Thoracic aorta (tissue), 2 donors: ENCODE measurements at places on chromosomes 5 and 9.

- H3K4me3 ChIP-seq, result no peak overlapping the region
- DNase-seq, result no peak
- no peaks in the 10 kb centered on the region for H3K4me1 ChIP-seq
- H3K27ac ChIP-seq, result no peak overlapping the region
- no peaks in the 10 kb centered on the region for H3K27me3 ChIP-seq
Measured at GRCh38 chr5:5326115-5326758, 96.2 kb upstream of the ICE1 start.

GRCh38 chr5:135205632-135206349, 171.8 kb upstream of the PITX1 start:
- no peak for DNase-seq
- H3K36me3 ChIP-seq, result no peaks in the 10 kb centered on the region
- peaks cover 19% of the 10 kb centered on the region for H3K4me1 ChIP-seq
- H3K4me3 ChIP-seq, result no peak overlapping the region
- no peaks in the 10 kb centered on the region for H3K27me3 ChIP-seq

DNA sequence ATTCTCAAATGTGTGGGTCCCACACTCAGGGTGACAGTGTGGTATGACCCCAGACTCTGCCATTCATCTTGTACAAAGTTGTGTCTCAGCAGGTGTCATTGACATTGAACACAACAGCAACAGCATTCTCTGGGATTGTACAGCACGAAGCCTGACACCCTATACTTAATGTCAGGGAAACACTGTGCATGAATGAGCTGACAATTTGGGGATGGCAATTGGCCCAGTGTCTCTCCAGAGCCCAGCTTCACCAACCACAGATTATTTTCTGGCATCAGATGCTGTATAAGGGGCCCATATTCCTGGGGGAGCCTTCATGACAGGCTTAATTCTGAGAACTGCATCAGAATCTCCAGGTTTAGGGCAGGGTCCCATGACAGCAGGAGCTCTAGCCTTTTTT, 143.2 kb downstream of the GCNT1 start:
- H3K4me1 ChIP-seq, result no peaks in the 10 kb centered on the region
- H3K4me3 ChIP-seq, result no peak overlapping the region
- no peak overlapping the region for H3K27ac ChIP-seq
- no peak for DNase-seq
- H3K36me3 ChIP-seq, result no peaks in the 10 kb centered on the region

DNA sequence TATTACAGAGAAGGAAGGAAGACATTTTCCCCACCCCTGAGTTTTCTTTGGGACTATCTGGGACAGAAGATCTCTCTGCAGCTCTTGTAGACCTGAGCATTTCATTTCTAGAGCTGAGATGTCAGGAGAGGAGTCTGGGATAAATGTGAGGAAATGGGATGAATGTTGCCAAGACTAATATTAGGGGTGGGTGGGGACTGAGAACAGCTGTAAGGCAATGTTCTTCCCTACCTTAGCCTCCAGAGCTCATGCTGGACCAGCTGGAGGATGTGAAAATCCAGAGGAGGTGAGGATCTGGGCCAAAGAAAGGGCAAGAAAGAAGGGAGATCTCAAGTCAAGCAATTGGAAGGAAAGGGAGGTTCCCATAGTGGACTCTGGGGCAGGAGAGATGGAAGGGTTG, 23.1 kb upstream of the FOXD1 start:
- H3K27me3 ChIP-seq, result no peaks in the 10 kb centered on the region
- H3K27ac ChIP-seq, result no peak overlapping the region
- no peaks in the 10 kb centered on the region for H3K4me1 ChIP-seq
- no peaks in the 10 kb centered on the region for H3K36me3 ChIP-seq

DNA sequence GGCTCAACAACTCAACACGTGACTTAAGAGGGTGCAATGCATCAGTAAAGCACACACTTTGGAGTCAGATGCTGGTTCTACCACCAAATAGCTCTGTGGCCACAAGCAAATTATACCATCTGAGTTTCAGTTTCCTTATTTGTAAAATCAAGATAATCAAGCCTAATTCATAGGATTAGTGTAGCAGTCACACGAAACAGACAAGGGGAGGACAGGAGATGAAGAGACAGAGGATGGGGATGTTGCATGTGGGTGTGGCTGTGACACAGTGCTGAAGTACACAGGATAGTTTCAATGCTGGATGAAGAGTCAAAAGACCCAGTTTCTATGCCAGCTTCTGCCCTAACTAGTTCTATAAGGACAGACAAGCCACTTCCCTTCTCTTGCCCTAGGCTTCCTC, 60.2 kb downstream of the SPOCK1 start:
- H3K4me3 ChIP-seq, result no peak overlapping the region
- DNase-seq, result no peak
- no peaks in the 10 kb centered on the region for H3K36me3 ChIP-seq
- H3K27ac ChIP-seq, result no peak overlapping the region

GRCh38 chr5:168424594-168425323, 61.5 kb upstream of the RARS1 start:
- no peak overlapping the region for H3K4me3 ChIP-seq
- no peaks in the 10 kb centered on the region for H3K4me1 ChIP-seq
- H3K36me3 ChIP-seq, result no peaks in the 10 kb centered on the region
- no peak for DNase-seq

DNA sequence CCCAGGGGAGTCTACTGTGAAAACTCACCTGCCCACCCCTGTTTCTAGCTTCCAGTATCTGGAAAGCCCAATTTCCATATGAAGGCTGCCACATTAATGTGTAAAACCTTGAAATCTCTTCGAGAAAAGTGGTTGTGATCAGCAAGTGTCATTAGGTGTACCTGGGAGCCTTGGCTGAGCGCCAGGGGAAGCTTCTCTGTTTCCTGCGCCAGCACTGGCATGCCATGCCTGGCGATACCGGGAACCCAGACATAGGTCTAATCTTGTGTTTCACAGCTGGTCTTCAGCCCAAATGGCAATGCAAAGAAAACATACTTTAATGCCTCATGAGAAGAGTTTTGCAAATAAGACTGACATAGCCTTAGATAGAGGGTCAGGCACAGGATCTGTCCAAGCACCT, 101.6 kb downstream of the TENT4A start:
- no peaks in the 10 kb centered on the region for H3K36me3 ChIP-seq
- H3K4me1 ChIP-seq, result peaks cover 11% of the 10 kb centered on the region
- H3K27me3 ChIP-seq, result no peaks in the 10 kb centered on the region
- H3K27ac ChIP-seq, result no peak overlapping the region
- no peak for DNase-seq

DNA sequence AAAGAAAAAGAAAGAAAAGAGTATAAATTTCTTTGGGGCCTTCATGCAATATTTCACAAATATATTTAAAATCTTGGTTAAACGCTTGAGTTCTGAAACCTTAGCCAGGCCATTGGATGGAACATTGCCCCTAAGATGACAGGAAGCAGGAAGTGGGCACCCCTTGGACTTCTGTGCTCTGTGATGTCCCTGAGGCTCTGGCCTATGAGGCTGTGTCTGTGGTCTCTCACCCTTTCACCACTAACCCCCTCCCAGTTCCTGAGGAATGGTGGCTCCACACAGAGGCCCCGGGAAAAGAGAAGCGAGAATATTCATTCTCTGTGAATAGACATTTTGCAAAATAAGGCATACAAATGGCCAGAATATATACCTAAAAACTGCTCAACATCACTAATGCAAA, 320.5 kb upstream of the PANK3 start:
- no peaks in the 10 kb centered on the region for H3K4me1 ChIP-seq
- H3K27me3 ChIP-seq, result no peaks in the 10 kb centered on the region
- no peak overlapping the region for H3K27ac ChIP-seq
- no peak overlapping the region for H3K4me3 ChIP-seq

DNA sequence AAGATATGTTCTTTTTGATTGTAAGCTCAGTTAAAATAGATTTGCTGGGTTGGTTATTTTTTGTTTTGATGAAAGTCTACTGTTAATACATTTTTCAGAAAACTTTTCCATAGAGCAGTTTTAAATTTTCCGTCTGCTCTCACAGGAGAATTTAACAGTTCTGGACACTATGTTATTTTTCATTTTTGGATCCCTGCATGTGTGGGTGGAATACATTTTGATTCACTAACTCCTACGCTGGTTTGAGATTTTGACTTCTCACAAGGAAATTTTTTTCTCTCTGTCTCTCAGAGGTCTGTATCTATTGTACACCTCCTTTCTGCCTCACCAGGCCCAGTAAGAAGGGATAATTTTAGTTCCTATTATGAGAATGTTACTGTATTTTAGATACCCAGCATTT, 502.4 kb downstream of the CDH10 start:
- no peak overlapping the region for H3K4me3 ChIP-seq
- no peak overlapping the region for H3K27ac ChIP-seq
- H3K4me1 ChIP-seq, result peaks cover 20% of the 10 kb centered on the region
- no peaks in the 10 kb centered on the region for H3K36me3 ChIP-seq
- no peaks in the 10 kb centered on the region for H3K27me3 ChIP-seq

- DNase-seq, result no peak
- H3K36me3 ChIP-seq, result peaks cover 93% of the 10 kb centered on the region
- no peak overlapping the region for H3K4me3 ChIP-seq
- no peaks in the 10 kb centered on the region for H3K4me1 ChIP-seq
Measured at GRCh38 chr9:131491001-131491710, 11.6 kb upstream of the POMT1 start.

- peak overlapping the region; percentile 89 for H3K27ac ChIP-seq
- peaks cover 5% of the 10 kb centered on the region for H3K36me3 ChIP-seq
- H3K27me3 ChIP-seq, result no peaks in the 10 kb centered on the region
- peak overlapping the region; percentile 4 for H3K4me3 ChIP-seq
Measured at GRCh38 chr9:95092262-95093072, 225.0 kb downstream of the FANCC start.

DNA sequence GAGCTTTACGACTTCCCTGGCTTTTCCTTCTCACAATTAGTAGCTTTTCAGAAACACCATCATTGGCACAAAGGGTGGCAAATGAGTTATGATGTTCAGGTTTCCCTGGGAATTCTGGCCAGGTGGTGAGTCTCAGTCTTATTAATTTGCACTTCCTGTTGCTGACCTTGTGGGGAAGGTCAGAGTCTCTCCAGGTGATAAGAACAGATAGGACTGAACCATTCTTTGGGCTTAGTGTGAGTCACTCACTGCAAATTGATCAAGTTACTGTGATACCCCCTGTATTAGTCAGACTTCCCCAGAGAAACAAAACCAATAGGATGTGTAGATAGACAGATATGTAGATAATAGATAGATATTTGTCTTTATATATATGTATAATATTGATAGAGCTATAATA, 53.8 kb upstream of the RANBP3L start:
- H3K27ac ChIP-seq, result no peak overlapping the region
- no peaks in the 10 kb centered on the region for H3K4me1 ChIP-seq
- no peaks in the 10 kb centered on the region for H3K27me3 ChIP-seq

GRCh38 chr9:2826291-2826690, 17.6 kb downstream of the PUM3 start:
- no peaks in the 10 kb centered on the region for H3K27me3 ChIP-seq
- H3K4me3 ChIP-seq, result no peak overlapping the region
- no peak overlapping the region for H3K27ac ChIP-seq

DNA sequence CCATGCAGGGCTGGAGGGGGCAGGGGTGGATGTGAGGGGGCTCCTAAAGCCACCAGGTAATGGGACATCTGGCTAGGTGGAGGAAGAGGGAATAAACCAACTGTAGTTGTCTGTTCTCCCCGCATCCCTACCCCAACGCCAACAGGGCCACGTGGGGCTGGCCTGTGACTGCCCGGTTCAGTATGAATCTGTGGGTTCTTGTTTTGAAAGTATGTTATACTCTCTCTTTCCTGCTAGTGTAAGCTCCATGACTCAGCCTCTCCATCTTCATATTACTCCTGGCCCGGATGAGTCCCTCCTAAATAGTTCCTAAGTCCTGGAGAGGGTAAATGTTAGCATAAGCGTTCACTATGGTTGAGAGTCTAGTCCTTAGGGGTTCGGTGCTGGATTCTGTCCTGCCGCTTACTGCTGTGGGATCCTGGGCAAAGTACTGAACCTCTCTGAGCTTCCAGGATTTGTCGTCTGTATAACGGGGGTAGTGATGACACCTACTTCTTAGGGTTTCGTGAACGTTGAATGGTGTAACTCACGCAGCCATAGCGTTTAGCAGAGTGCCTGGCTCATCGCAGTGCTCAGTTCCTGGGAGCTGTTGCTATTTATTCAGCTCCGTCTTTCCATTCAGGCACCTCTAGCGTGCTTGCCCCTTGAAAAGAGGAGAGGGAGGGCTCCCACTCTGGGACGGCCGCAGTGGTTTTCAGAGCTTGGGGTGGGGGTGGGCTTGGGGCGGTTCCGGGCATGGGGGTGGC, 28.8 kb downstream of the LHX2 start:
- H3K27me3 ChIP-seq, result peaks cover 13% of the 10 kb centered on the region
- peak overlapping the region; percentile 67 for H3K4me3 ChIP-seq
- H3K27ac ChIP-seq, result no peak overlapping the region
- H3K36me3 ChIP-seq, result no peaks in the 10 kb centered on the region
- H3K4me1 ChIP-seq, result peaks cover 29% of the 10 kb centered on the region
- no peak for DNase-seq

GRCh38 chr5:87339986-87340385, 72.3 kb downstream of the RASA1 start:
- H3K4me3 ChIP-seq, result no peak overlapping the region
- DNase-seq, result no peak
- no peak overlapping the region for H3K27ac ChIP-seq
- no peaks in the 10 kb centered on the region for H3K36me3 ChIP-seq
- peaks cover 10% of the 10 kb centered on the region for H3K4me1 ChIP-seq

DNA sequence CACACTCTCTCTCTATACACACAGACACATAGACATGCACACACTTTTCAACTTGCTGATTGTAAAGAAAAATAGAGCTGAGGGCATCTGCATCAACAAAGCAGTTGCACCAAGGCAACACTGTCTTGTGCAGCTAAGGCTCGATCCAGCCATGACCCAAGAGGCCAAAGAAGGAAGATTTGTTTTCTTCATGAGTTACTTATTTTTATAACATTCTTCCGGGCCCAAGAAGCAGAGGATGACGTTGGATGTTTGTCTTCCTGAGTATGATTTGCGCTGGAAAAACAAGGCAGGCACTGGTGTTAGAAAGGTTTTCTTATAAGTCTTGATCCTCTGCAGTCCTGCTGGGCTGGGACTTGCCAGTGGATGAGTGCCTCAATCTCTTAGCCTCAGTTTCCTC, 344.1 kb downstream of the ADAMTS6 start:
- no peak for DNase-seq
- no peak overlapping the region for H3K4me3 ChIP-seq
- H3K27ac ChIP-seq, result peak overlapping the region; percentile 33
- H3K4me1 ChIP-seq, result peaks cover 24% of the 10 kb centered on the region
- no peaks in the 10 kb centered on the region for H3K36me3 ChIP-seq
- no peaks in the 10 kb centered on the region for H3K27me3 ChIP-seq

GRCh38 chr9:104958751-104959150, 30.8 kb upstream of the ABCA1 start:
- H3K4me3 ChIP-seq, result no peak overlapping the region
- no peaks in the 10 kb centered on the region for H3K4me1 ChIP-seq
- no peak overlapping the region for H3K27ac ChIP-seq
- DNase-seq, result no peak
- H3K27me3 ChIP-seq, result no peaks in the 10 kb centered on the region

GRCh38 chr5:34690301-34690700, 34.2 kb downstream of the RAI14 start:
- H3K4me1 ChIP-seq, result peaks cover 46% of the 10 kb centered on the region
- no peak overlapping the region for H3K27ac ChIP-seq
- no peaks in the 10 kb centered on the region for H3K27me3 ChIP-seq
- H3K36me3 ChIP-seq, result no peaks in the 10 kb centered on the region
- H3K4me3 ChIP-seq, result no peak overlapping the region
